Smooth muscle cell of trachea (primary cell): ENCODE measurements at places on chromosomes 5 and 9. TPM values are rescaled to one million over a fixed set of nuclear protein-coding genes. Genes with fewer than 3 reads are reported as not detected.

The PTGS1 gene
- 44.8 and 67.8 TPM in 2 replicates for total RNA-seq

The GMCL2 gene
- total RNA-seq: under 0.01 TPM in 1 of 2 replicates, not detected in the other

The ANKRD34B gene
- total RNA-seq: not detected in 2 replicates

The BAAT gene
- not detected in 2 replicates for total RNA-seq

The SCGB3A2 gene
- total RNA-seq: not detected in 2 replicates
